Activated CD4-positive, alpha-beta T cell treated with anti-CD3 and anti-CD28 coated beads, Interleukin-2, amount 50 U/mL, for 4 hours (primary cell): ENCODE measurements at places on chromosomes 4 and X.
A peak's percentile ranks its signal among the peaks of the same experiment; 100 is the strongest.

DNA sequence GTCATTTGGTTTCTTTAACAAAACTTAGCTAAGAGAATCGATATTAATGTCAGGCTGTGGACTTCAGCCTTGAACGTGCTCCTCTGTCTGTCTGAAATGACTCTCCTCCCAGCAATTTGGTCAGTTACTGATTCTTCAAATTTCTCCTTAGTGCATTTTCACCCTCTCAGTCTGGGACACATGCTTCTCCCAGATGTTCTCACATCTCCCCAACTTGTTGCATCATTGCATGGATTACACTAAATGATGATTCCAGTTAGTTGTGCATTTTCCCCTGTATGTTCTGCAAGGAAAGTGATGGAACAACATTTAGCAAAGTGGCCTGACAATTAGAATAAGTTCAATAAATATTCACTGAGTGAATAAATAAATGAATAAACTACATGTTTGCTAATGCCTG, 94.4 kb downstream of the NLGN4X start:
- DNase-seq: no peak

DNA sequence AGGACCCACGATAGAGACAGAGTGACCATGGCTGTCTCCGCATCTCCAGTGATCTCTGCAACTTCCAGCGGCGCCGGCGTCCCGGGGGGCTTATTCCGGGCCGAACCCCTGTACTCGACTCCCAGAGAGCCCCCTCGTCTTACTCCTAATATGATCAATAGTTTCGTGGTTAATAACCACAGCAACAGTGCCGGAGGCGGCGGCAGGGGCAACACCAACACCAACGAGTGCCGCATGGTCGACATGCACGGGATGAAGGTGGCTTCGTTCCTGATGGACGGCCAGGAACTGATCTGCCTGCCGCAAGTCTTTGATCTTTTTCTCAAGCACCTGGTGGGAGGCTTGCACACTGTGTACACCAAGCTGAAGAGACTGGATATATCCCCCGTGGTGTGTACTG, 343 bp downstream of the DACH2 start:
- DNase-seq: no peak

DNA sequence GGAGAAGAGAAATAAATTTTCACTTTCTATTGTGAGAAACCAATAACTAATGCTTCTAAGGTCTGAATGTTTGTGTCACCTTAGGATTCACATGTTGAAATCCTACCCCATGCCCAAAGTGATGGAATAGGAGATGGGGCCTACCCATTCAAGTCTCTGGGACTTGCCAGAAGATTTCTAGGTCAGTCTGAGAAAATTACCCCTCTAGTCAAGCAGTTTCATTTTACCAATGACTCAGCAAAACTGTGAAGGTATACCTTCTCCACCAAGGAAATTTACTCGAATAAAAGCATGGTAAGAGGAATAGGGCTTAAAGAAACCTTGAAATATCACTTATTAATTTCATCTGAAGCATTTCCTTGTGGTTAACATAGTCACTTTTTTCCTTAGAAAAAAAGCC, 23.5 kb upstream of the PAPSS1 start:
- no peak for DNase-seq

DNA sequence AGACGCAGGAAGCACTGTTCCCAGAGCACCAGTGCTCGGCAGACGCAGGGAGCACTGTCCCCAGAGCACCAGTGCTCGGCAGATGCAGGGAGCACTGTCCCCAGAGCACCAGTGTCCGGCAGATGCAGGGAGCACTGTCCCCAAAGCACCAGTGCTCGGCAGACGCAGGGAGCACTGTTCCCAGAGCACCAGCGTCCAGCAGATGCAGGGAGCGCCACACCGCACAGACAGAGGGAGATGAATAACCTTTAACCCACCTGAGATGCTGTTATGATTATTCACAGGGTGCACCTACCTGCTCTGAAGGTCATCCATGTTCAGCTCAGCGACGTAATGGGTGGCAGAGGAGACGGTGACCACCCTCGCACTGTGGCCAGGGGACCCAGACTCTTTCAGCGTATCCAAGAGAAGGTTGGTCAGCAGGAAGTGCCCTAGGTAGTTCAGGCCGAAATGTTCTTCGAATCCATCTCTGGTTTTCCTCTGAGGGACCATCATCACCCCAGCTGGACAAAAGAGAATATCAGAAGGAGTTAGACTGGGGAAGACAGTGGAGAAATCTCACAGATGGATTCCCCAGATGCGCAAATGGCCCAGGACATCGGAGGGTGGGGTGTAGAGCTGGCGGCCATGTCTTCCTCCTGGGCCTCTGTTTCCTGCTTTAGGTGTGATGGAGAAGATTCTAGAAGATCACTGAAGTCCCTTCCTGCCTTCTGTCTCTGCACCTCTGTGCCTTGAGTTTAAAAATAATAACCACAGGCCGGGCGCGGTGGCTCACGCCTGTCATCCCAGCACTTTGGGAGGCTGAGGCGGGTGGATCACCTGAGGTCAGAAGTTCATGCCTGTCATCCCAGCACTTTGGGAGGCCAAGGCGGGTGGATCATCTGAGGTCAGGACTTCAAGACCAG, 234.1 kb downstream of the DHRSX start:
- no peak for DNase-seq

DNA sequence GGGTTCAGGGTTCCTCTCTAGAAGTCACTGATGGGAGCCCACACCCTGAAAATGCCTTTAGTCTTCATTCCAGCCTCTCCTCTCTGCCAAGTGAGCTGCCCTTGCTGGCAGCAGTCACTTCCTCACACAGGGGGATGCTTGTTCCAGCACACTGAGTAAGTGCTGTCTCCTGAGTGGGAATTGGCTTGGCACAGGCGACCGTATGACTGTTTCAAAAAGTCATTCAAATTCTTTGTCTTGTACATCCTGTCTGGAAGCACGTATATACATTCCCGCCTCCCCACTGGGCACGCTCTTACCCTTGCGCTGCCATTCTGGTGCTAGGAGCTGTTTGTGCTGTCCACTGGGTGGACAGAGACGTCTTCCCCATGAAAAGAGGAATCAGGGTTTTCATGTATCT, 40.2 kb upstream of the CD99 start:
- no peak for DNase-seq

GRCh38 chrX:130091980-130092522, 18.2 kb downstream of the ELF4 start:
- DNase-seq: peak; percentile 58

GRCh38 chr4:99180382-99181070, 36.4 kb upstream of the ADH4 start:
- DNase-seq: no peak

DNA sequence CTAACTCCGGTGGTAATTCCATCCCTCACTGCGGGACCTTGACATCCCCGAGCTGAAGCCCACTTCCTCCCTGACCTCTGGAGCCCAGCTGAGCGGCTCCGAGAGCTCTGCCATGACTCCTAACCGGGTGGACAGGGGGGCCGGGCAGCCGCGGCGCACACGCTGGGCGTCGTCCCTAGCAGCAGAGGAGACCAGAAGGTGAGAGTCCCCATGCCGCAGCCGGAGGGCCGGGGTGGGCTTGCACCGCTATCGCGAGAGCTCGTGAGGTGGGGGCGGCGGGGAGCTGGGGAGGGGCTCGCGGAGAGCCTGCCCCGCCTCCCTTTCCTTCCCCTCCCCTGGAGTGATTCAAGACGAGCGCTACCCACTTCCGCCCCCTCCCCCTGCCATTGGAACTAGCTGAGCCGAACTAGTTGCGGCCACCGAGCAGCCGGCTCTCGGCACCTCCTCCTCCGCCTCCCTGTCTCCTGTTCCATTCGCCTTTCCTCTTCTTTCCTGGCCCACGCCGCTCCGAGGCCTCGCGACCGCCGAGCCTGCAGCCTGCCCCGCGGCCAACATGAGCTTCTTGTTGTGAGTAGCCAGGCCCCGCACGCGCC, at the start of gene MOB1B:
TSS of gene MOB1B (plus strand) at position 386 of the 593 bp plus-strand sequence. CDS start at position 554, 168 bp downstream.
- DNase-seq: peak; percentile 83
